ENCODE measurements at places on chromosomes 12 and 14.

DNA sequence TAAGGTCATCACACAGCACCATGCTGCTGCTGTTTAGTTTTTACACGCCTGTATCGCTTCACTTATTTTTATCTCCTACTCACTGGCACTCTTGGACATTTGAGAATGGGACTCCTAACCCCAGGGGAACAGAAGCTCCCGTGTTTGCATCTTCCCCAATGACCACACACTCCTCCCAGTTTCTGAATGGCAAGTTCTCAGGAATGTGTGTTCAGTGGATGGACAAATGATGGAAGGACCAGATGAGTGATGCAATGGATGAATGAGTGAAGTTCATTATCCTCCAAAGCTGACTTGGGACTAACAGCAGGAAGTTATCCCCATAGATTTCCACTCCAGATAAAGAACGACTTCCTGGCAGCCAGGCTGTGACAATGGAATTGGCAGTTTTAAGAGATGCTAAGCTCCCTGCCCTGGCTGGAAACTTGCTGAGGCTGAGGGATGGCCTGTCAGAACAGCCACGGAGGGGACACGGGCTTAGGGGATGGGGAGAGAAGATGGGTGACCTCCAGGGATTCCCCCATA is 231.5 kb downstream of the SLC15A4 start:
- no peak for DNase-seq

DNA sequence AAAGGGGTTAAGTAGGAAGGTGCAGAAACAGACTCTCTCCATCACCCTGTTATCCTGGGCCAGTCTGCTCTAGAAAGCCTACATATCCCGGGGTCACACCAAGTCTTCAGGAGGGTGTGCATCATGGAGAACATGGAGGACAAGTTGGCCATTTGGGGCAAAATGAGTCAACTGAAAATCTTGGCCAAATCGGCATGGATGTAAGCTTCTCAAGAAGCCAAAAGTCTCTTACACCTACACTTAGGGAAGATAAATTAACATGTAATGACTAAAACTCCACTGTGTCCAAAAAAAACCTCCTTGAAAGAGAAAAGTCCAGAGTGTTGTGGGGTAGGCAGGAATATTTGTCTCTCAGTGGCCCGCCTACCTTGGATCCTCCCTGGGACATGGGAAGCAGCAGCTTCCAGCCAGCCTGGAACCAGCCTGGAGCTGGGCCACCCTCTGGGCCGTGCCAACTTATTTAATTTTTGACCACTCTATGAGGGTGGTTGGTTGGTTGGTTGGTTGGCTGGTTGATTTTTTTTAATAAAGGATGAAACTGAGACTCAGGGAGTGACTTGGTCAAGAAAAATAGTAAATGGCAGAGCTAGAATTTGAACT is 17.9 kb upstream of the TC2N start:
- no peak for DNase-seq

DNA sequence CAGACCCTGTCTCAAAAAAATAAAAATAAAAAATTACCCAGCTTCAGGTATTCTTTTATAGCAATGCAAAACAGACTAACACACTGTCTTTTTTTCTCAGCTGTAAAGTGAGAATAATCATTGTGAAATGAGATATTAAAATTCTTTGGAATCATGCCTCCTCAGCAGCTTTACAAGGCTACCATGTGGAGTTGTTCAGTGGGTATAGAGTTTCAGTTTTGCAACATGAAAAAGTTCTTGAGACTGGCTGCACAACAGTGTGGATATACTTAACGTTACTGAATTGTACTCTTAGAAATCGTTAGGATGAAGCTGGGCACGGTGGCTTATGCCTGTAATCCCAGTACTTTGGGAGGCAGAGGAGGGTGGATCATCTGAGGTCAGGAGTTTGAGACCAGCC is 15.7 kb upstream of the MAPKAPK5 start:
- no peak for DNase-seq

GRCh38 chr14:36430662-36431084 is 89.4 kb downstream of the NKX2-1 start:
- no peak for DNase-seq

- no peak for DNase-seq
Observed at GRCh38 chr12:70736351-70737133, 99.3 kb upstream of the PTPRB start.

DNA sequence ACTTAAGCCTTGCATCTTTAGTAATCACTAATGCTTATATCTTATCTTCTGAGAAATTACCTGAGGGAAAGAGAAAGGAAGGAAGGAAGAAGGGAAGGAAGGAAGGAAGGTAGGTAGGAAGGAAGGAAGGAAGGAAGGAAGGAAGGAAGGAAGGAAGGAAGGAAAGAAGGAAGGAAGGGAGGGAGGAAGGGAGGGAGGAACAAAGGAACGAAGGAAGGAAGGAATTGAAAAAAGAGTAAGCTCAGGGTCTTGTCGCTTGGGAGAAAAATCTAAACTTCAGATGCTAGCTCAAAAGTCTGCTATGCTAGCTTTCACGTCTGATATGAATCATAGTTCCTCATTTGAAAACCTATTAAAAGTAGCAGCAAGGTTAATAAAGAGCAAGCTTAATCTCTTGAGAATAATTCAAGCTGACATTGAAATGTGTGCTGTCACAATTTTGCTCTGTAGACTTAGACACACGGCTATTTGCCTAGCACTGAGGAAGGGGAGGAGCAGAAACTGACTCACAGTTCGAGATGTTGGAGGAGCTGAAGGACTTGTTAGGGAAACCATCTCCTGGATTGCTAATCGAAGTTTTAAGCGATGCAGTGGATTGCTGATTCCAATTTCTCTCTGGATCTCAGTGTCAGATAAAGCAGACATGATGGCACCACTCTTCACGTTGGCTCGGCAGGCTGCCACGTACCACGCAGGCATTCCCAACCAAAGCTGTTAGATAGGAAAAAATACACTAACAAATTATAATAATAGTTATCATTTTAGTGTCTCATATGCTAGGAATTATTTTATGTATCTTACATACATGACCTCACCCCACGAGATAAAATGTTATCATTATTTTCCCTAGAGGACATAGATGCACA is 216.7 kb downstream of the ACSS3 start:
- DNase-seq, result no peak

DNA sequence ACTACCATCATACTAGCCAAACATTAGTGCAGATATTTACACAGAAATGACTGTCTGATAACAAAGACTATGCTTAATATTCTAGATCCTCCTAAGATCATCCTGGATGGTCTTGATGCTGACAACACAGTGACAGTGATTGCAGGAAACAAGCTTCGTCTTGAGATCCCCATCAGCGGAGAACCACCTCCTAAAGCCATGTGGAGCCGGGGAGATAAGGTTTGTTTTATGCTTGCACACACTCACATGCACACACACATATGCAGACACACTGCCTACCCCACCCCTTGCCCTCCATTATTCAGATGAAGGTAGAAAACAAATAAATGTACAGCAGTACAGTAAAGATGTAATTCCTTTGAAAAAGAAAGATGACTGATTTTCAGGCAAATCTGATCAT is 44.4 kb upstream of the CHPT1 start:
- DNase-seq, result no peak

- DNase-seq, result no peak
Observed at GRCh38 chr14:104871145-104871655, 6.1 kb downstream of the CEP170B start.

- no peak for DNase-seq
Observed at GRCh38 chr12:107490010-107490409, 195.6 kb upstream of the PWP1 start.

- DNase-seq, result no peak
Observed at GRCh38 chr14:84085493-84085892, 1444.5 kb upstream of the FLRT2 start.

GRCh38 chr12:8899830-8900229 is 14.5 kb upstream of the PHC1 start:
- DNase-seq, result no peak

GRCh38 chr12:52951126-52951525 is 2.2 kb downstream of the KRT18 start:
- no peak for DNase-seq

- DNase-seq, result no peak
Observed at GRCh38 chr12:106273491-106273890, 25.7 kb upstream of the CKAP4 start.

DNA sequence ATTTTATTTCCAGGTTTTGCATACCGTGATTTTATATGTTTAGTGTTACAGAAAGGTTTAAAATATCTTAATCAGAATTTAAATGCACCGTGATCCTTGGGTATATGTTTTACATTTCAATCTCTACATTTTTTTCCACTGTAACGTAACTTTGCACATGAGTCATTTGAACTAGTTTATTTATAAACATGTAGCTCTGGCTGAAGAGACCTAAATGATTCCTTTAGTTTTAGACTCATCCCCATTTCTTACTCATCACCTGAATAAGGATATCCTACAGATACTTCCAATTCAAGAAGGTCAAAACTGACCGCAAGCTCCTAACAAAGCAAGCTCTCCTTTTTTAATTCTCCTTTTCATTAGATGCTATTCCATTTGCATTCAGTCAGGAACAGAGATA is 42.7 kb upstream of the SLC6A15 start:
- no peak for DNase-seq

- DNase-seq, result no peak
Observed at GRCh38 chr12:27906127-27906500, 66.4 kb downstream of the PTHLH start.

DNA sequence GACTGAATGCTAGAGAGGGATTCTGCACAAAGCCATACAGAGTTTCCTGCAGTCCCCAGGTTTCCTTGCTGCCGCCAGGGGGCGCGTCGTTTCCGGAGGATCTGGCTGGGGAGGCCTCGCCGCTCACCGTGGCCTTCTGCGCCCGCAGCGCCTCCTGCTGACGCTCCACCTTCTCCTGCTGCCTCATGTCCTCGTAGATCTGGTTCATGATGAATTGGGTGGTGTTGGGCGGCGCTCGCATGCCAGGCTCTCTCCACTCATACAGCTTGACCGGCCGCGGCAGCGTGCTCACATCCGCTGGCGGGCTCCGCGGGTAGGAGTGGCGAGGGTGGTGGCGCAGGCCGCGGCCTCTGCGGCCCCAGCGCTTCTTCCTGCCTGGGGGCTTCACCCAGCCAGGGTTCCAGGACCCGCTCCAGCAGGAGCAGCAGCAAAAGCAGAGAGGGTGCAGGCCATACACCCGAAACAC is 987 bp downstream of the CCER1 start:
- no peak for DNase-seq

GRCh38 chr12:106446419-106447092 is 89.0 kb downstream of the POLR3B start:
- DNase-seq, result no peak

DNA sequence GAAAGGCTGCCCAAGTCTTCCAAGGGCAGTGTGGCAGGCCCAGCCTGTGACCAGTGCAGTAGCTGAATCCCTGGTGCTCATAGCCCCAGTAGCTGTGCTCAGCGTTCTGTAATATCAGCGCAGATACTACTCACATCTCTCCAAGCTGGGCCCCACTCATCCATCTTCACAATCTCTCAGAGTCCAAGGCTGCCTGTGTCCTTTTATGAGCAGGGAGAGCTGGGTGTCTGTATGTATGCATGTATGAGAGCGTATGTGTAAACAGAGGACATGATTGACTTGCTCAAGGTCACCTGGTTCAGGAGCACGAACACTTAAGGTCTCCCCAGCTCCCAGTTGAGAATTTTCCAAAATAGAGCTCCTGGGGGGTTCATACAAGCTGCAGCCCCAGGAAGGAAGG is 5.4 kb downstream of the AQP6 start:
- DNase-seq, result no peak

DNA sequence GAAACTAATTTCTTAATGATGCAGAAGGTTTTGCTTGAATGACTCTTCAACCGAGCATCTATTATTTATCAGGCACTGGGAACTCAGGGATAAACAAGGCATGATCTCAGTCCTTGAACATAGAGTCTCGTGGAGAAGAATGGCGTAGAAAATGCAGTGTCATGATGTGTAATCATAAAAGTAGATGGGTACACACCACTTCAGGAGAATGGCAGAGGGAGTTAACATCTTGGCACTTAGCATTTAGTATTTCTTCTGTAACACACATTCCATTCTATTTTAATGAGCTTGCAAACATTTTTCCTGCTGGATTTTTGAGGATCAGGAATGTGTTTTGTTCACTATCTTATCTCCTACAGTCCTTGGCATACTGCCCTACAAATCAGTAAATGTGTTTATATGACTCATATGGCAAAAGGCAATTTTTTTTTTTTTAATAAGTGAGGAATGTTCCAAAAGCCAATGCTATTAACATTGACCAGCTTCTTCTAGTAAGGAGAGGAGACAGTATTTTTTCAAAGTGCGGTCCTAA is 3.8 kb downstream of the TXNRD1 start:
- DNase-seq, result no peak

DNA sequence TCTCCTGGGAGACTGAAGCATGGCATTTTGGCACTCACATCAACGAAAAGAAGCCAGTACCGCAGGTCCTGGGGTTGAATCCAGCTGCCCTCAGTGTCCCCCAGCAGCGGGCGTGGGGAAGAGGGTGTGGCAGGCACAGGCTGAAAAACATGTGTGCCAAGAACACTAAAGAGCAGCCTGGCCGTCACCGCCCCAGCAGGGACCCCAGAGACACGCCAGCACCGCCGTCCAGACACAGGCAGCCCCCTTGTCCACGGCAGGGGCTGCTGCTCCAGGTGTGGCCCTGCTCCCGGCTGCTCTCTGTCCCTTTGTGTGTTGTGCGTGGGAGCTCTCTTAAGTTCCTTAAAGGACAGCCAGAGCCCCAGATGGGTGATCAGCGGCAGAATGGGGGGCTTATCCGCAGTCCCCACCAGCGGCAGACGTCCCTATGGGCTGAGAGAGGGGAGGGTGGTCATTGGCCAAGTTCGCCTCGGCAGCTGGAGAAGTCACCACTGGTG is 556 bp downstream of the PHETA1 start:
- DNase-seq, result no peak

DNA sequence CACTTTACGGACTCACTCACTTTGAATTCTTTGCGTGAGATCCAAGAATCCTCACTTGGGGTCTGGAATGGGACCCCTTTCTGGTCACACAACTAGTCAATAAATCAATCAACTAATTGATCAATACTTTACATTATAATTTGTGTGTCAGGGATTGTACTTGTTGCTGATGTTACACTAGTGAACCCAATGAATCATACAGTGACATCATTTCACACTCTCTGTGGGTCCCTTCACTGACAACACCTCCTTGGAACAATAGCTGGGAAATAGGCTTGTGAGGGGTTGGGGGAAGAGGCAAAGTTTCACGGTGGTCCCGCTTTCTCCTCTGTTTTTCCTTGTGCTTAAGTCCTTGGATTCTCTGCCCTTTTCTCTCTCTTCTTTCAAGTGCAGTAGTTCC is 35.0 kb downstream of the TPH2 start:
- DNase-seq, result no peak

DNA sequence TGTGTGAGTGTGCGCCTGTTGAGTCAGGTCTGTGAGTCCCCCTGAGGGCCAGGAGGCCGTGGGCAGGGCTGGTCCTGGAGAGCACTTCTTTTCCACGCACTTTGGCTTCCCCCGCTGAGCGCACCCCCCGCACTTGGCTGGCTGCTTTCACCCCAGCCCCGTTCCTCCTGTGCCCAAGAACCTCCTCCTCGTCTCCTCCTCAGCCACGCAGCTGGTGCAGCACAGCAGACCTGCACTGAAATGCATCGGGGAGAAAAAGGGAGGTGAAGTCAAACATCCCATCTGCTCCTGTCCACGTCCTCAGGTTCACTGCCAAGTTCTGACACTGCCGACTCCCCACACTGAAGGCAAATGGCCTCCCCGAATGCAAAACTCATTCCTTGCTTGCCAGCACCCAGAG is 362.7 kb upstream of the SFSWAP start:
- DNase-seq, result no peak

All from effector memory CD4-positive, alpha-beta T cell (primary cell).